ENCODE measurements at places on chromosomes 12 and 14.

GRCh38 chr12:95942101-95942523 lies 302 bp downstream of the CCDC38 start:
- peak; percentile 56 for DNase-seq

- DNase-seq: no peak
Observed at GRCh38 chr12:116657921-116658495, 79.9 kb downstream of the SPRING1 start.

GRCh38 chr14:53032161-53032803 lies 81.4 kb upstream of the FERMT2 start:
- no peak for DNase-seq

DNA sequence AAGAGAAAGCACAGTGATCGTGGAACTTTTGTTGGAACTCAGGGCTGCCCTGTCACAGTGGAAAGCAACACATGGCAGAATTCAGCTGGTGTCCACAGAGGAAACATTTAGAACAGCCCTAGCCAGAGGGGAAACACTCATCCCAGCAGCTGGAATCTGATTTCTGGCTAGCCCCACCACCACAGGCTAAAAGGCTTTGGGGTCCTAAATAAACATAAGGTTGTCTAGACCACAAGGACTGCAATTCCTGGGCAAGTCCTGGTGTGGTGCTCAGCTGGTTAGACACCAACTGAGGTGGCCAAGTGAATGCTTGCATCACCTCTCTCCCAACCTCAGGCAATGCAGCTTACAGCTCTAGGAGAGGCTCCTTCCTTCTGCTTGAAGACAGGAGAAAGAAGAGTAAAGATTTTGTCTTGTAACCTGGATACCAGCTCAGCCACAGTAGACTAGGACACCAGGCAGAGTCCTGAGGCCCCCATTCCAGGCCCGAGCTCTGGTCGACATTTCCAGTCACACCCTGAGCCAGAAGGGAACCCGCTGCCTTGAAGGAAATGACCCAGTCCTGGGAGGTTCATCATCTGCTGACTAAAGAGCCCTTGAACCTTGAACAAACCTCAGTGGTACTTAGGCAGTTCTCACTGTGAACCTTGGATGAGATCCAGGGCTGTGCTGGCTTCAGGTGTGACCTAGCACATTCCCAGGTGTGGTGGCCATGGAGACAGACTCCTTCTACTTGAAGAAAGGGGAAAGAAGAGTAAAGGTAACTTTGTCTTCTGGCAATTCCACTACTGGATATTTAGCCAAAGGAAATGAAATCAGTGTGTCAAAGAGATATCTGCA lies 85.4 kb upstream of the PLXNC1 start:
- DNase-seq: no peak

- peak; percentile 53 for DNase-seq
Observed at GRCh38 chr14:90693413-90693812, 122.8 kb downstream of the TTC7B start.

DNA sequence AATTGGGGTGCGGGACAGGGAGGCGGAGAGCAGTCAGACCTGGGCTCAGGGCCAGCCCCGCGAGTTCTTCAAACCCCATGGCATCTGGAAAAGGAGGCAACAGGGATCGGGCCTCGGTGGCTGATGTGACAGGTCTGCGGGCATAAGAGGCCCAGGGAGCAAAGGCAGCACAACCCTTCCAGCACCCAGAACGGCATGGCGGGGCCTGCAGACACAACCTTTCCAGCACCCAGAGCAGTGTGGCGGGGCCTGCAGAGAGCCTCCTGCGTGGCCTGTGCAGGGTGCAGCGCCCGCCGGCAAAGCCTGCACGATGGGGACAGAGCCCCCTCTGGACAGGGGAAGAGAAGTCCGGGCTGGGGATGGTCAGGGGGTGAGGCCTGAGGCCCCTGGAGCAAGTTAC lies 26.2 kb upstream of the TRAF3 start:
- no peak for DNase-seq

DNA sequence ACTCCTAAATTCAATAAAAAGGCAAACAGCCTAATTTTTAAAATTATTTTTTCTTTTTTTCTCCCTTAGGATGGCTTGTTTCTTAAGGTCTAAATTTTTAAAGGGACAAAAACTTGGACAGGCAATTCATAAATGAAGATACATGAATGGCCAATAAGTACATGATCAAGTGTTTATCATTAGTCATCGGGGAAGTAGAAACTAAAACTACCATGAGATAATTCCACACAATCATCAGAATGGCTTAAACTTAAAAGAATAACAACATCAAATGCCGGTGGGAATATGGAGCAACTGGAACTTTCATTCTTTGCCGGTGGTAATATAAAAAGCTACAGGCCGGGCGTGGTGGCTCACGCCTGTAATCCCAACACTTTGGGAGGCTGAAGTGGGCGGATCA lies 29.1 kb downstream of the MOK start:
- DNase-seq: no peak

Data from SHP77 (cell line).